Tibial artery (tissue), 4 donors: ENCODE measurements at places on chromosomes 1 and 21.

DNA sequence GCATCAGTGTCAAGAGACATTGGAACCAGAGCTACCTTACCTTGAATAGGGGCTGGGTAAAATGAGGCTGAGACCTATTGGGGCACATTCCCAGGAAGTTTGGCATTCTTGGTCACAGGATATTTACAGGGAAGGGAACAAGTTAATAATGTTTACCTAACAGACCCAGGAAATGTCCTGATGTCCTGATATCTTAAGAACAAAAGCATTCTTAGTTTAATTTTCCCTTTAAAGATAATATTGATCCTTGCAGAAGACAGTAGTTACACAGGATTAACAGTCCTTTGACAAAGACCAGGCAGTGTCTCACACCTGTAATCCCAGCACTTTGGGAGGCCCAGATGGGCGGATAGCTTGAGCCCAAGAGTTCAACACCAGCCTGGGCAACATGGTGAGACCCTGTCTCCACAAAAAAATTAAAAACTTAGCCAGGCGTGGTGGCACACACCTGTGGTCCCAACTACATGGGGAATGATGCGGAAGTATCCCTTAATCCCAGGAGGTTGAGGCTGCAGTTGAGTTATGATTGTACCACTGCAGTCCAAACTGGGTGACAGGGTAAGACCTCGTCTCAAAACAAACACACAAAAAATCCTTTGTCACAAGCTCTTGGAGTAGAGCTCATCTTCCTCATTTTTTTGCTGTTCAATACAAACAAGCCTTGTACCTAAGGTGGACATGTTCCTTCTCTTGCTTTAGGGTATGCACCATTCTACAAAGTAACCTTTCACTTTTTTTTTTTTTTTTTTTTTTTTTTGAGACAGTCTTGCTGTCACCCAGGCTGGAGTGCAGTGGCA lies 1.3 kb upstream of the TOMM20 start:
- DNase-seq: no peak

DNA sequence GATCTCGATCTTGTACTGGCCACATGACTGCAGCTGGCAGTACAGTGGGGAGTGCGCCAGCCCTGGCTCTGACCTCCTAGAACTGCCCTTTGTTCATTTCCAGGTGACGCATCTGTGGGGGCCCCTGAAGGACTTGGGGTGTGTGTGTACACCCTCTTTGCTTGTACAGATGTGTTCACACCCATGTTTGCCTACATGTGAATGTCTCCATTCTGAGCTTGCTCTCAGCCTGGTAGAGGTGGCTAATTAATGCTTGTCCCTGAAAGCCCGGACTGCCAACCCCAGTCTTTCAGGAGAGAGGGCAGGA lies 19.8 kb downstream of the TNFRSF1B start:
- no peak for DNase-seq

DNA sequence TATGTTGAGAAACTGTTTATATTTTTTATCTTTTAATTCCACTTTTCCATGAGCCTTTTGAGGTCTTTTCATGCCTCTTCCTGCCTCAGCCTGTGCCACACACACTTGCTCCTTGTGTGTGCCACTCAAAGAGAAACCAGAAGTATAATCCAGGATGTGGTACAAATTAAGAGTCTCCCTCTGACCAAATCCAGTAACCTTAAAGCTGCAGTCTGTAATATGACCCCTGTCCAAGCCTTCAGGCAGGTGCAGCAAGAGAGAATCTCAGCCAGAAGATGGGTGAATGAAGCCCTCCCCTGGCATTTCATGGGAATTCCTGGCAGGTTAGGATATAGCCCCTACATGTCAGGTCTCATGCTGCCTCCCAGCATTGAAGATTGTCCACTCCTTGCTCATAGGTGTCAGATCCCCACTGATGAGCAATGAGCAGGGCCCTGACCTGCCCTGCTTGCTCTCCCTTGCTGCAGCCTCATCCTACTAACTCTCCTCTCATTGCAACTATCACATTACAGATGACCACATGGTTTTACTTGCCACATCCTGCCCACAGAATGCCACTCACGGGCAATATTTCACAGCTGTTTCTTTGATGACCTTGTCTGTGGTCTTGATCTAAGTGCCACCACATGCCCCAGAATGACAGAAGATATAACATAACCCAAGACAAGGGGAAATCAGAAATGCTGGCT lies 169.3 kb downstream of the SEC16B start:
- DNase-seq: no peak

GRCh38 chr1:227210604-227211003 lies 107.7 kb downstream of the CDC42BPA start:
- no peak for DNase-seq

- no peak for DNase-seq
Observed at GRCh38 chr1:214107322-214108096, 119.7 kb downstream of the PROX1 start.

DNA sequence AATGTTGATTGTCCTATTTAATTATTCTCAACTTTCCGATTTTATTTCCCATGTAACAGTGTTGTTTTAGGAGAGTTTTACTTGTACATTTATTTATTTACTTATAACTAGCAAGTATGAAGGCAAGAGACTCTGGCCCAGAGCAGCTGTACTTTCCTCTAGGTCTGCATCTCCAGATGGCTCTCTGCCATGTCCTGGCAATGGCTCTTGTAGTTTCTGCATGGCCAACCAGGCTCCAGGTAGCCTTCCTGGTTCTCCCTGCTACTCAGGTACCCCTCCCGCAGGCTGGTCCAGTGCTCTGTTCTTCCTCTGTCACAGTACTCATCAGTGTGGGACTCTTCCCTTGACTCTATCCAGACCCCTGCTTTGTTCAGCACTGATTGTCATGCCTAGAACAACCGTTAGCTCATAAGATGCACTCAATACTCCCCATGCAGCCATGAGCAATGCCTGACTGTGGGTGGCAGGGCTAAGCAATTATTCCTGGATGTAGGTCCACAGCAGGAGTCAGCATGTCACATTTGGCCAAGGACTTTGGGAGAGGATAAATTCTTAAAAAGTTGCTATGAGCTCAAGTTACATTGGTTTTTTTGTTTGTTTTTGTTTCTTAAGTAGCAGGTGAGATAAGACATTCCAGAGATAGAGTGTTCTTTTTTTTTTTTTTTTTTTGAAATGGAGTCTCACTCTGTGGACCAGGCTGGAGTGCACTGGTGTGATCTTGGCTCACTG lies 10.9 kb upstream of the IL20 start:
- DNase-seq: no peak

- DNase-seq: no peak
Observed at GRCh38 chr1:94539496-94539895, 2.1 kb downstream of the F3 start.

DNA sequence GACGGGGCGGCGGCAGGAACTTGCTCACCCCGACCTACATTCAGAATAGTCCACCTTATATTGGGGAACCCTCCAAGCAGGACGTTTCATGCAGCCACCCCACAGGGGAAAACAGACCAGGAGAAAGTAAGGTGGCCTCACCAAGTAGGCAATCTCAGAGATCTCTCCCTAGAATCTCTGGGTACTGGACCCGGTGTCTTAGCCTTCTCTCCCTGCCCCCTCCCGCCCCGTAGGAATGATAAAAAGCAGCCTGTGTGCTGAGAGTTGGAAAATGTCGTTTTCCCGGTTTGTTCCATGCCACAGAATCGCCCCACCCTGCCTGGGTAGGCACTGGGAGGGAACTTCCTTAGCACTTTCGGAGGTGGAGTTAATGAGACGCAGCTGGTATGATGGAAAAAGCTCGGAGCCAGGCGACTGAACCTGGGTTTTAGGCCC lies 789 bp upstream of the PTPN14 start:
- peak; percentile 65 for DNase-seq

DNA sequence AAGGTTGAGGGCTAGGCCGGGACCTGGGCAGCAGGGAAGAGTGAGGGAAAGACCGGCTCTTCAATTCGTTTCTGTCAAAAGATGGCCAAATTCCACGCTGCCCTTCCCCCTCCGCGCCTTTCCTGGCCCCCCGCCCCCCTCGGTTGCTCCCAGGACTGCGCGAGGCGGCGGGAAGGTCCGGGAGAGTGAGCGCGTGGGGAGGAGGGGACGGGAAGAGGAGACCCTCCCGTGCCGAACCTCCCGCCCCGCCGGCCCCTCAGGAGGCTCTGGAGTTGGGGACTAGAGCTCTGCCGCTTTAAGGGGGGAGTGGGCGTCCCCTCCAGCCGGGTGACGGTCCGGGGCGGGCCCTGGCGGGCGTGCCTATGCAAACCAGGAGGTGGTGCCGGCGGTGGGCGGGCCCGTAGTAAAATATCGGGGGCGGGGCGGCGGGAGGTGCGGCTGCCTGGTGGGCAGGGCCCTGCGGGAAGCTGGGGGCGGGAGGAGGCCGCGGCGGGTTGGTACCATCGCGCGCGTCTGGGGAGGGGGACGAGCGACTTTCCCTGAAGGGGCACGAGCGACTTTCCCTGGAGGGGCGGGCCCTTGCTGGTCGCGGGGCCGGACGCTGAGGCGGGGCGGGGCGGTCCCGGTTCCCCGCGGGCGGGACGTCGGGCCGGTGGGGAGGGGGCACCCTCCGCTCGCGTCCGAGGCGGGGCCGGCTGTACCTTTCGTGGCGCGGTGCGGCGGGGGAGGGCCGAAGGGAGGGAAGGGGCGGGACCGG lies 58.2 kb downstream of the BCL9 start:
- DNase-seq: peak; percentile 98

DNA sequence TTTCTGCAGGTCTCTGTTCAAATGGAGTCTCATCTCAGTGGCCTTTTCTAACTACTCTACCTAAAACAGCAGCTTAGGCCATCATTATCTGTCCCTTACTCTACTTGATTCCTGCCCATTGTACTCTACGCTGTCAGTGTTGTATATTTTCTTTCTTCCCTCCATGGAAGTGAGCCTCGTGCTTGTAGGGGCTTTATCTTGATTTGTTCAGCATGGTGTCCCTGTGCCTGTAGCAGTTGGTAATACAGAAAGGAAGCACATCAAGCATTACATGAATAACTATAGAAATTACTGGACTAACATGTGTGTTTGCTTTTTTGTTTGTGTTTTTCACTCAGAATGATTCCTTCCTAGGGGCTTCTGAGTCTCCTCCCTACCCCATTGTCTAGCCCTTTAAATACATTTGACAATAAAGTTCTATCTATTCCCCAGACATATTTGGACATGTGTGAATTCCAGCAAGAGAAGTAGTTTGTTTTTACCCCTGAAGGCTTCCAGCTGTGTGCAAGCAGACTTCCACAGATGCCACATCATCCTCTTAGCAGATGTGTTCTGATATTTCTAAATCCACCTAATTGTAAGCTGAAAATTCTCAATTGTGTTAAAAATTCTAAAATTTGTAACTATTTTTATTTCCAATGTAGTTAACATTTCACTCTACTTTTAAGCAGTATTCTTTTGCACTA lies 40.3 kb downstream of the PRMT2 start:
- DNase-seq: no peak
